Type B pancreatic cell (in vitro differentiated cells): ENCODE measurements at places on chromosomes 4 and X. TPM values are rescaled to one million over a fixed set of nuclear protein-coding genes. Genes with fewer than 3 reads are reported as not detected.

The EOLA2 gene
- 32.7 and 39.0 TPM in 2 replicates for total RNA-seq

The ERVMER34-1 gene
- total RNA-seq = 1.9 and 3.9 TPM in 2 replicates

DNA sequence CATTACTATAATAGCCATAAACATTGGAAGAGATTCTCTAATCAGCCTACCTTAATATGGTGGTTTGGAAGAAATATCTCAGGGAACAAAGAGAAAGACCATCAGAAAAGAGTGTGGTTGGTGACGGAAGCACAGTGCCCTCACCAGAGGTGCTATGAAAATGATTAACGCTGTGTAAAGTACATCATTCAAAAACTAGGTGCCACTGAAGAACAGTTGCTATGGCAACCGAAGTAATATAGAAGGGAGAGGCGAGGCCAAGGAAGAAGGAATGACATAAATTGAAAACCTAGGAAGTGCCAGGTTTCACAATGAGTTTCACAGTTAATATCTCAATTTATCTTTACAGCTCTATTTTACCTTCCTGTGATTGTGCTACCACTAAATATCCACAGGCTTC, 57.0 kb upstream of the ARSJ start:
- no peaks in the 10 kb centered on the region for H3K36me3 ChIP-seq
- H3K4me3 ChIP-seq = no peak overlapping the region
- no peaks in the 10 kb centered on the region for H3K27me3 ChIP-seq
- H3K27ac ChIP-seq = no peak overlapping the region
- H3K4me1 ChIP-seq = peaks cover 3% of the 10 kb centered on the region

GRCh38 chrX:39527025-39527424, 570.7 kb downstream of the BCOR start:
- no peak overlapping the region for H3K4me3 ChIP-seq
- no peak for DNase-seq
- no peak overlapping the region for H3K27ac ChIP-seq
- no peaks in the 10 kb centered on the region for H3K27me3 ChIP-seq
